Activated CD8-positive, alpha-beta T cell treated with anti-CD3 and anti-CD28 coated beads, Interleukin-2, amount 10 ng/mL, durations not matched to agents 7 days and 5 days (primary cell): ENCODE measurements at places on chromosomes 13 and 19. TPM values are rescaled to one million over a fixed set of nuclear protein-coding genes. Genes with fewer than 3 reads are reported as not detected.

The ADAMTS10 gene
- 3.6 TPM for total RNA-seq

The FAM124A gene
- total RNA-seq = not detected

The MCEMP1 gene
- total RNA-seq = not detected

The CEACAM6 gene
- not detected for total RNA-seq

The CCDC70 gene
- total RNA-seq = not detected

The CA11 gene
- 6.3 TPM for total RNA-seq

DNA sequence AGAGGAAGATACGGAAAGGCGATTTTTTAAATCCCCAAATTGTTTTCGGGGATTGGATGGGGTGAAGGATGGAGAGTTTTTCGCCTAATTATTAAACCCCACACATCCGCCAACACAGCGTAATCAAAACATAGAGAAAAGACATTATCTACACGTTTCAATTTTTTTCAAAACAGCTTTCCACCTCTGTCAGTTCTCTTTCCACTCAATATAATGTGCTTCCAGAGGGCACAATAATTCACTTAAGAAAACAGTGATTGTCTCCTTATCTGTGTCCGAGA is 435 bp upstream of the OBI1 start:
- no peak for DNase-seq

DNA sequence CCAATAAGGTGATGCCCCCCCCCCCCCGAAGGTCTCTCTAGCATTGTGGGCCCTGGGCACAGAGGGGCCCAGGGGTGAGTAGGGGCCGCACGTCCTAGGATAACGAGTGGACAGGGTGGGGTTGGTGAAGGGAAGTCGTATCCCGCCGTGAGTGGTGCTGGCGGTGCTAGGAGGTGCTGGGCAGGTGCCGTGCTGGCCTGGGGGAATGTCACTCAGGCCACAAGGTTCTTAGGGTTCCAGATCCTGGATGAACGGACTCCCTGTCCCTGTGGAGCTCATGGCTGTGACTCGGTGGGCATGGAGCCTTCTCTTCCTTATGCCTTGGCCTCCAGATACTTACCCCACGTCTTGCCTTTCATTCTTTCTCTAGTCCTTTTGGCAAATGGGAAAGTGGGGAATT is 157.4 kb upstream of the SOX1 start:
- no peak for DNase-seq

GRCh38 chr13:106220211-106220610 is 315.3 kb downstream of the EFNB2 start:
- no peak for DNase-seq

DNA sequence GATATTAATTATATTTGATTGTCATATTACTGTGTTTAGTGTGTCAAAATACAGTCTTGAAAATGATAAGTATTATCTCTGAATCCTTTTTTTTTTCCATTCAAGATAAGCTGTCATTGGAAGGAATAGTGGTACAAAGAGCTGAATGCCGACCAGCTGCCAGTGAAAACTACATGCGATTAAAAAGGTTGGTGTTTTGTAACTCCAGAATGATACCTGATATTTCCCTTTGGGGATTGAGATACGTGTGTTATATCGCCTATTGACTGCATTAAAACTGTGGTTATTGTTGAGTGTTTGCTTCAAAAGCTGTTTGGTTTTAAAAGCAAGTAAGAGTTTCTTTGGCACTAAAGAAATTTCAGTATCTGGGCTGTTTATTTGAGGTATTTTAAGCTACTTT is 6.5 kb upstream of the KCTD4 start:
- no peak for DNase-seq

DNA sequence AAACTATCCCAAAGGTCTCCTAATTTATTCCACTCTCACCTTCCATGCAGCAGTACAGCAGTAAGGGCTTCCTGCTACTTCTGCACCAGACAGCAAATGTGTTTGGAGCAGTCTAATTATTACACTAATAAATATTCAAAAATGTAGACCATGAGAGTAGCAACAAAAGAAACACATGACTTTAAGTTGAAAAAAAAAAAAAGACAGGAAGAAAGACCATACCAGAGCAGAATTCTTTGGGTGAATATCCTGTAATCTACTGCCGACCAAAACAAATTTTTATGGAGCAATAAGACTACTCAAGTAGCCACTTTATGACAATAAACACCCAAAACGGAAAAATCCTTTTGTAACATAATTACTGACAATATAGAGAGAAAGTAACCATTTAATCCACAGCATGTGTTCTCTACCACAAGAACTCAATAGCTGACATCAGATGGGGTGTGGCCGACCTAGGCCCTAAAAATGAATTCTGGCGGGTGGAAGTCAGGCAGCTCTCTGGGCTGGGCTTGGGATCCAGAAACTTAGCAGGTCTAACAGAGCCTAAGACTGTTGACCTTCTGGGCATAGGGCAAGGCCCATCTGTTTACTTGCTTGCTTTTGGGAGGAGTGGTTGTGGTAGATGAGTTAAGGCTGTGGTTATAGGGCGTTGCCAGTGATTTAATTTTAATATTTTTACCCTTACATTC is 4.6 kb downstream of the KLF12 start:
- DNase-seq = peak; percentile 40

- no peak for DNase-seq
Measured at GRCh38 chr19:46407856-46408663, 5.3 kb downstream of the CCDC8 start.
